ENCODE measurements at places on chromosomes 7 and 10. TPM values are rescaled to one million over a fixed set of nuclear protein-coding genes. Genes with fewer than 3 reads are reported as not detected.

DNA sequence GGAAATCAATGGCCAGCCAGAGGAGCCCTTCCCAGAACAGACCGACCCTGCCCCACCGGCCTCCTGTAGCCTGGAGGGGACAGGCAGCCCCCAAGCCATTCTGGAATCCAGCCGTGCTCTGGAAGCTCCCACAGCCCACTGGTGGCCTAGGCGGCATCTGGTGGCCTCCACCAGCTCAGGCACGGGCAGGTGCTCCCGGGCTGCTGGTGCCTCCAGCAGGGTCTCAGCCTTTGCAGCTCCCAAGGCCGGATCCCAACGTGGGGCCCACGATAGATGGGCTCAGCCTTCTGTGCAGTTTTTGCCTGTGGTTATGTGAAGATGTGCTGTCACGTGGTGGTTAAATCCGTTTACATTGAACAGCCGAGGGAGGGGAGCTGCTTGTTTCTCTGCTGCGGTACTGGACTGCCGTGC lies 44.4 kb downstream of the JAKMIP3 start:
- DNase-seq, result no peak
- H3K36me3 ChIP-seq, result no peaks in the 10 kb centered on the region
- no peak overlapping the region for H3K27ac ChIP-seq

- H3K27ac ChIP-seq, result no peak overlapping the region
- no peaks in the 10 kb centered on the region for H3K4me1 ChIP-seq
- H3K4me3 ChIP-seq, result no peak overlapping the region
- no peaks in the 10 kb centered on the region for H3K27me3 ChIP-seq
- H3K36me3 ChIP-seq, result no peaks in the 10 kb centered on the region
These were observed 410.3 kb upstream of the SHH start for GRCh38 chr7:156222611-156223010.

DNA sequence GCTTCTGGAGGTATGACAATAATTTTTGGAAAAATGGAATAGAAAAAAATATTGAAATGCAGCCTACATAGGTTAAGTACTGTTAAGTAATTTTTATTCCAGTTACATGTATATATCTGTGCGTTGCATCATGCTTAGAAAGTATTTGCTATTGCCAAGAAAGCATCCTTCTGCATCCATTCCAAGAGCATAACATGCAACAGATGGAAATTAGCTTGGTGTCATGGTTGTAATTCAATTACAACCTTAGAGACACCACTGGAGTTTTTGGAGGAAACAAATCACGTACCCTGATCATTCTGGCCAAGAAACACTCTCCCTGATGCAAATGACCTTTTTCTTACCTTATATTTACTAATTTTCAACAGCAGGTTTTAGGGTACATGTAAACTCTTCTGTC lies 1.7 kb downstream of the AKR1B1 start:
- no peak for DNase-seq
- H3K4me3 ChIP-seq, result no peak overlapping the region
- no peaks in the 10 kb centered on the region for H3K27me3 ChIP-seq
- H3K4me1 ChIP-seq, result peaks cover 22% of the 10 kb centered on the region
- no peaks in the 10 kb centered on the region for H3K36me3 ChIP-seq
- no peak overlapping the region for H3K27ac ChIP-seq

GRCh38 chr10:13231190-13231589 lies 3.0 kb downstream of the UCMA start:
- H3K4me3 ChIP-seq, result no peak overlapping the region
- H3K27me3 ChIP-seq, result peaks cover 6% of the 10 kb centered on the region
- no peaks in the 10 kb centered on the region for H3K36me3 ChIP-seq
- H3K27ac ChIP-seq, result no peak overlapping the region

GRCh38 chr7:66296557-66296956 lies 91.4 kb downstream of the TPST1 start:
- H3K4me3 ChIP-seq, result no peak overlapping the region
- no peak for DNase-seq
- H3K27me3 ChIP-seq, result no peaks in the 10 kb centered on the region
- H3K4me1 ChIP-seq, result no peaks in the 10 kb centered on the region

- no peaks in the 10 kb centered on the region for H3K36me3 ChIP-seq
- H3K4me3 ChIP-seq, result no peak overlapping the region
- no peaks in the 10 kb centered on the region for H3K27me3 ChIP-seq
- H3K4me1 ChIP-seq, result no peaks in the 10 kb centered on the region
- no peak for DNase-seq
- no peak overlapping the region for H3K27ac ChIP-seq
These were observed 243.8 kb upstream of the ETV1 start for GRCh38 chr7:14233076-14233867.

Gene YAE1
- 10.6 TPM for polyA plus RNA-seq
